ENCODE measurements at places on chromosomes 4 and X. TPM values are rescaled to one million over a fixed set of nuclear protein-coding genes. Genes with fewer than 3 reads are reported as not detected.

- DNase-seq = no peak
Measured at GRCh38 chr4:184499996-184500395, 25.6 kb upstream of the IRF2 start.

- DNase-seq = no peak
Measured at GRCh38 chr4:88807499-88807898, 109.9 kb upstream of the NAP1L5 start.

DNA sequence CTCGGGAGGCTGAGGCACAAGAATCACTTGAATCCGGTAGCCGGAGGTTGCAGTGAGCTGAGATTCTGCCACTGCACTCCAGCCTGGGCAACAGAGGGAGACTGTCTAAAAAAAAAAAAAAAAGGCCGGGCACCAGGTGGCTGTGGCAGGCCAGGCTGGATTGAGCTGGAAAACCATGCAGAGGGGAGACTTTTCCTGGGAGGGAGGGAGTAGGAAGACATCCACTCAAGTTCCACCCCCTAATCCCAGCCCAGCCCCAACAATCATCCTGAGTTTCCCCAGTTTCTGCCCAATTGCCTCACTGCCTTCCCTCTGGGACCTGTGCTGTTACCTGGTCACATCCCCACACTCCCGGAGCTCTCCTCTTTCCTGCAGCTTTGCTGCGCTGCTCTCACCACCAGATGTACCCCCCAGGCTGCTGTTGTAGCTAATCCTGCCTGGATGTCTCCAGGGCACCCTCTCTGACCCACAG lies 9.0 kb upstream of the TSPYL2 start:
- no peak for DNase-seq

The PRR27 gene
- not detected for total RNA-seq

GRCh38 chrX:151742311-151742710 lies 7.8 kb downstream of the CNGA2 start:
- DNase-seq = no peak

DNA sequence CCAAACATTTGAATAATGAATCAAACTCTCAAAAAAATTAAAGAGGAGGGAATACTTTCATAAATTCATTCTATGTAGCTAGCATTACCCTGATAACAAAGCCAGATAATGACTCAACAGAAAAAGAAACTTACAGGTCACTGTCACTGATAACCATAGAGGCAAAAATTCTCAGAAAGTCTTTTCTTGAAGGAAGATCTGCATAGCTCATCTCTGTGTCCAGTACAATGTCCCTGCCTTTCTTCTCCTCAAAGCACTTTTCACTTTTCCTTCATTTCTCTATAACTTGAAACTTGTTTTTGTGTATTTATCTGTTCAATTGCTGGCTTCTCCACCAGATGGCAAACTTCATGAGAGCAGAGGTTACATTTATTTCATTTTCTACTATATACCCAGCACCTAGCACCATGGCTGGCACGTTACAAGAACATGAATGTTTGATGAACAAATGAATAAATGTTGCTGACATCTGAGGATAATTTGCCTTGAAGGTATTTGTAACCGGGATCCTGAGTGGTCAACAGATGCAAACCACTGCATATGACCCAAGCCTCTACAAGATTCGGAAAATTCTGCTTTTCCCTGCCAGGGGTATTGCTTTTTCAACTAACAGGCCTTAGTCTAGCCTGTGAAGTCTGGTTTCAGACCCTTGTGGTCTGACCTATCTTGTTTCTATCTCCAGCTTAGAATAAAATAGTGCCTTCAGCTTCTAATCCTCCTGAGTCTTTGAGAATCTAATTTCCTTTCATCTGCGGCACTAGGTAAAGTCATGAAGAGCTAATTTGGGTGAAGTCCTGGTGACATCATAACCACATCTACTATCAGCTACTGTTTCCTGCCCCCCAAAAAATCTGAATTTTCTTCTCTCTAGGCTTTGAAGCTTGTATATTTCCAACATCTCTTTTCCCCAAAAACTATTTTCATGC lies 52.5 kb upstream of the ANTXR2 start:
- DNase-seq = no peak

DNA sequence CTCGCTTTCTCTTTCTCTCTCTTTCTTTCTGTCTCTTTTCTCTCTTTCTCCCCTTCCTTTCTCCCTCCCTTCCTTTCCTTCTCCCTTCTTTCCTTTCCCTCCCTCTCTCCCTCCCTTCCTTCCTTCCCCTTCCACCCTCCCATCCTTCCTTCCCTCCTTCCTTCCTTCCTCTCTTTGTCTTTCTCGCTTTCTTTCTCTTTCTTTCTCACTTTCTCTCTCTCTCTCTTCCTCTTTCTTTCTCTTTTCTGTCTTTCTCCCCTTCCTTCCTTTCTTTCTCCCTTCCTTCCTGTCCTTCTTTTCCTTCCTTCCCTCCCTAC lies 2.1 kb upstream of the SORCS2 start:
- no peak for DNase-seq

The MCF2 gene
- 0.83 TPM for total RNA-seq
